Small intestine (tissue), 16 donors: ENCODE measurements at places on chromosomes 16 and 17.
A peak's percentile ranks its signal among the peaks of the same experiment; 100 is the strongest.

DNA sequence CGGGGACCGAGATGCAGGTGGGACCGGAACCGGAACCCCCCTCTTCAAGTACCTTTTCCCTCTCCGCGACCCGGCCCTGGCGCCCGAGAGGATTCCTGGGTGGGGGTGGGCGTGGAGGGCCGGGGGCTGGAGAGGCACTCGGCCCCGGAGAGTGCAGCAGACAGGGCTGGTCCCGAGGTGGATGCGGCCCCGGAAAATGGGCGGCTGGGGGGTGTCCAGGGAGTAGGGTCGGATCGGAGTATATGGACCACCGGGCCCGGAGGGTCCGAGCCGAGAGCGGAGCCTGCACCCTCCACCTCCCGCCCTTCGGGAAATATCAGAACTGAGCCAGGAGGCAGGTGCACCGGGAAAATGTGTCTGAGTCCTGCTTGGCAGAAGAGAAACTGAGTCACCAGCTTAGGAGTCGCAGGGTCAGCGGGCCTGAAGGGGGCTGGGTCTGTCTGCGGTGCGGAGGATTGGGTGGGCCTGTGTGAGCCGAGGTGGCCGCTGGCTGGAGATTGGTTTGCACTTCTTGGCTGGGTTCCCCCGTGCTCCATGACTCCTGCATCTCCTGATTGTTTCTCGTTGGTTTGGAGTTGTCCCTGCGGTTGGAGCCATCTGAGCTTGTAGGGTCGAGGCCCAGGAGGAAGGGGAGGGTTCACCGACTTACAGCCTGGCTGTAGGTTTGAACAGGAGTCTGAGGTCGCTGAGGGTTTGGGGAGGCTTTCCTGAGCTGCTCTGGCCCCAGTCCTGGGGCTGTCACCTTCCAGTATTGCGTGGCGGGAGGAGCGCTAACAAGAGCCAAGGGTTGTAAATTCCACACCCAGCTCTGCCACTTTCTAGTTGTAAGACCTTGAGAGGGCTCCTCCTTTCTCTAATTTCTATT is 518 bp downstream of the SH2B1 start:
- H3K36me3 ChIP-seq: peaks cover 8% of the 10 kb centered on the region
- H3K4me1 ChIP-seq: no peaks in the 10 kb centered on the region
- H3K4me3 ChIP-seq: peak overlapping the region; percentile 89
- H3K27me3 ChIP-seq: no peaks in the 10 kb centered on the region

- H3K4me3 ChIP-seq: no peak overlapping the region
- H3K4me1 ChIP-seq: no peaks in the 10 kb centered on the region
- no peaks in the 10 kb centered on the region for H3K36me3 ChIP-seq
- no peak overlapping the region for H3K27ac ChIP-seq
- no peaks in the 10 kb centered on the region for H3K27me3 ChIP-seq
Observed at GRCh38 chr16:13332713-13333255, 431.4 kb downstream of the SHISA9 start.

GRCh38 chr17:75325827-75326225 is 36.6 kb upstream of the SLC25A19 start:
- H3K4me1 ChIP-seq: peaks cover 7% of the 10 kb centered on the region
- no peak overlapping the region for H3K4me3 ChIP-seq
- no peaks in the 10 kb centered on the region for H3K36me3 ChIP-seq
- no peaks in the 10 kb centered on the region for H3K27me3 ChIP-seq
- H3K27ac ChIP-seq: peak overlapping the region; percentile 41

GRCh38 chr17:40450175-40450574 is 6.9 kb downstream of the IGFBP4 start:
- peak; percentile 67 for DNase-seq
- peaks cover 3% of the 10 kb centered on the region for H3K27me3 ChIP-seq
- no peak overlapping the region for H3K4me3 ChIP-seq
- H3K4me1 ChIP-seq: peaks cover 12% of the 10 kb centered on the region

- H3K4me1 ChIP-seq: no peaks in the 10 kb centered on the region
- H3K27ac ChIP-seq: no peak overlapping the region
- H3K27me3 ChIP-seq: no peaks in the 10 kb centered on the region
- no peak for DNase-seq
- H3K36me3 ChIP-seq: no peaks in the 10 kb centered on the region
Observed at GRCh38 chr16:49523435-49524159, 150.0 kb downstream of the C16orf78 start.
